Nucleus accumbens (tissue), 56 donors: ENCODE measurements at places on chromosomes 1 and 21.

DNA sequence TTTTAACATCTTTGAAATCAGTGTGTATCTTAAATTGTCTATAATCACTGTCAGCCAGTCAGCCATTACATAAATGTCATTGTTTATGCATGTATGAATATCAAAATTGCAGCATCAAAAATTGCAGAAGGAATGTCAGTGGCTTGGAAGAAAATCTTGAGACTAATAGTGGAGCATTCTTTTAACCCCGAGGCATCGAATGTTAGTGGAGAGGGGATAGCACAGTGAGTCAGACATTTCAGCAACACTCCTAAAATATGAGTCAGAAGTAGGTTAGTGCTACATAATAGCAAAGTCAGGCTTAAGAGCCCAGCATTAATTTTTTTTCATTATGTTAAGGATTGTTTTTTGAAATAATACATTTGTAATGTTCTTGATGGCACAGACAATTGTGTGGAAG, 45.5 kb downstream of the SNRPE start:
- no peak for DNase-seq

DNA sequence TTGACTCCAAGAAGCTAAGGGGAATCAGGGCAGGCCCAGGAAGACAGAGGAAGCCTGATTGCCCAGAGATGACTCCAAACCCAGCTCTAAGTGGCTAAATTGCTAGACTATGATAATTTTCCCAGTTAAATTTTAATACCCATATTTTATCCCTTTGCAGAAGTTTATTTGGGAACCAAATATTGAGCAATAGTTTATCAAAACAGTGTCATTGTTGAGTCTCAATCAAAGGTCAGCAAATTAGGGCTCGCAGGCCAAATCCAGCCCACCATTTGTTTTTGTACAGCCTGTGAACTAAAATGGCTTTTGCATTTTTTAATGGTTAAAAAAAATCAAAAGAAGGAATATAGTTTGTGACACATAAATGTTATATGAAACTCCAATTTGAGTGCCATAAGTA, 47.1 kb downstream of the LBR start:
- no peak for DNase-seq

DNA sequence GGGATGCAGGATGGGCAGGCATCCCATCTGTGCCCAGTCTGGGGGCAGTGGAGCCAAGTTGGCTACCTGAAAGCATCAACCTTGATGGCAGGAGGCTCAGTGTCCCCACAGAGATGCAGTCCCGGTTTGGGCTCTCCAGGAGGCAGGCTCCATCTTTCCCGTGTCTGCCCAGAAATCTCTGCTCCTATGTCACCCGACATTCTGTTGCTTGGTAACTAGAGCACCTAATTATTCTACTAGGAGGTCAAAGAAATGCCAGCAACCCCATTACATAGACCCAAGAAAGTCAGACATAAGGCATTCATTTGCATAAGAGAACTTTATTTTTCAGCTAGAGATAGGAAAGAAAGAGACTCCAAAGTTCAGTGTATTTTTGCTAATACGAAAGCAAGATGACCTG, 100.3 kb upstream of the BACE2 start:
- DNase-seq, result no peak

- no peak for DNase-seq
These were observed 9.9 kb downstream of the NPHP4 start for GRCh38 chr1:5982276-5982675.
